ENCODE measurements at places on chromosomes 16 and 17.

DNA sequence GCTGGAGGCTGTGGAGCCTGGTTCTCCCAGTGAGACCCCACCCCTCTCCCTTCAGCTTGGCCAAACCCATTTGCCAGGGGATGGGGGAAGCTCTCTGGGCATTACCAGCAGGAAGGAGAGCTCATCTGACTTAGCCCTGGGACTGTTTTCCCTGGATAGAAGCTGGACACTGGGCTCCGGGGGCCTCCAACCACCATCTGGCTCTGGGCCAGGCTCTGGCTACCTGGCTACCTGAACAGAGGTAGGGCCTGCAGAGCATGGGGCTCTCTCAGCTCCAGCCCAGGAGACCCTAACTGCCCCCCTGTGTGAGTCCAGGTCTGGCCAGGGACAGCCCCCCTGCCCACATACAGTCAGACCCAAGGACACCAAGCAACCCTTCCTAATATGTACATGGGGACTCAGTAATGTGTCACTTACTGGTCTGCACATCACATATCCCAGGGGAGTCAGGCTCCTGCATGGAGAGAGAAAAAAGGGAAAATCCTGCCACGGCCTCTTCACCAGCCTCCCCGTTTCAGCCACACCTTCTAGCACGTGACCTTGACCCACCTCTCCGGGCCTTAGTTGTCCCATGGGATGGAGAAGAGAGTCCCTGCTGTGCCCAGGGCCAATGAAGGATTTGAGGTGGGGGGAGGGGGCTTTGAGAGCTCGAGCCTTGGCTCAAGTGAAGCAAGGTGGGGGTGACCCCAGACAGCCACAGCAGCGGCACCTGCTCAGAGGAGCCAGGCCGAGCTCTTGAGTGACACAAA lies 13.8 kb downstream of the CNGB1 start:
- no peak for DNase-seq

DNA sequence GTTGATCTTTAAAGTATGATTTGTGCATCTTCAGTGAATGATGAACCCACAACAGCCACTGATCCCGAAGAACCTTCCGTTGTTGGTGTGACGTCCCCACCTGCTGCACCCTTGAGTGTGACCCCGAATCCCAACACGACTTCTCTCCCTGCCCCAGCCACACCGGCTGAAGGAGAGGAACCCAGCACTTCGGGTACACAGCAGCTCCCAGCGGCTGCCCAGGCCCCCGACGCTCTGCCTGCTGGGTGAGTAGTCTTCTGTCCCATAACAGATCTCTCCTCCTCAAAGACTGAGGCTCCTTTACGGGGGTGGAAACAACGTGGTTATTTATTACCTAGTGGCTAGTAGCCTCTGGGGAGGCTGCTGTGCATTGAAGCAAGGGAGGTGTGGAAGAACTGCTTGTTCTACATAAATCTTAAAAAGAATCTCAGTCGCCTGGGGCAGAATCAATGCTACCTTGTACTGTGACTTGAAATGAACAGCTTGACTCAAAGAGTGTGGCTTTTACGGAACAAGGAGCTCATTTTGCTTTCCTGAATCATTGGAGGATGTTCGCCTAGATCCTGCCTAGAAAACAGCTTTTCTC lies 63.0 kb upstream of the CLEC18A start:
- no peak for DNase-seq

DNA sequence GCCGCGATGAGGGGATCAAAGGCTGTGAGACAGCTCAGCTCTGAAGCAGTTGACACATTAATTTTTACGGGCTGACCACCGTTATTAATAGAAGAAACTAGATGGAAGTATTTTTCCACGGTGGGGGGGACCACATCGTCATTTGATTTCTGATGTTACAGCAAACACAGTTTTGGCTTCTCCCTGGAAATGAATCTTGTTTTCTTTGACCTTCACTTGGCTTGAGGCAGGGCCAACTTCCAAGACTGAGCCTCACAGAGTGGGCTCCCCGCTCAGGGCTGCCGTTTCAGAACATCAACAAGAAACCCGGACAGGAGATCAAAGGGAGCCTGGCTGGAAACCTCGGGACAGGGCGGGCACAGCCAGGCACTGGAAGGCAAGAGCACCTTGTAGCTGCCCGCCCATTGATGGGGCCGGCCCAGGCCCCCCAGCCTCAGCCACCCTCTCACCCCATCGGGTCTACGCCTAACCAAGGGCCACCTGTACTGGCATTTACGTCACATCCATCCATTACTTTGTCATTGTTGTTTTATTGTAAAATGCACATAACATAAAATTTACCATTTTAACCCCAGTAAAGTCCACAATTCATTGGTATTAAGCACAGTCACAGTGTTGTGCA lies 124.6 kb downstream of the C16orf95 start:
- DNase-seq = no peak

GRCh38 chr17:15946611-15947120 lies 1.7 kb downstream of the ADORA2B start:
- DNase-seq = no peak

DNA sequence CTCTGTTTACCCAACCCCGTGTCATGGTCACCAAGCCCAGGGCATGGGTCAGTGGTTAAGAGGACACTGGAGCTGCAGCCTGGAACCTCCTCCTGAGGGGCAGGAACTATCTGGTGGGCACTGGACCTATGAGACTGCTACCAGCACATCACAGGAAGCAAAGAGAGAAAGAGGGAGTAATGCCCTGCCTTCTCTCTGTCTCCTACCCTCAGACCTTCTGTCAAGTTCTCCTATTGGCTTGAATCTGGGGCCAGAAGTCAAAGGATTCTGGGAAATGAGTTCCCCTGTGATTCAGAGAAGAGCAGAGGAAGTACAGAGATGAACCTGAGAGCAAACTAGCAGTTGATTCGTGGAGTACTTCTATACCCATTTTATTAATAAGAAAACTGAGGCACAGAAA lies 123.0 kb upstream of the GNAO1 start:
- no peak for DNase-seq

DNA sequence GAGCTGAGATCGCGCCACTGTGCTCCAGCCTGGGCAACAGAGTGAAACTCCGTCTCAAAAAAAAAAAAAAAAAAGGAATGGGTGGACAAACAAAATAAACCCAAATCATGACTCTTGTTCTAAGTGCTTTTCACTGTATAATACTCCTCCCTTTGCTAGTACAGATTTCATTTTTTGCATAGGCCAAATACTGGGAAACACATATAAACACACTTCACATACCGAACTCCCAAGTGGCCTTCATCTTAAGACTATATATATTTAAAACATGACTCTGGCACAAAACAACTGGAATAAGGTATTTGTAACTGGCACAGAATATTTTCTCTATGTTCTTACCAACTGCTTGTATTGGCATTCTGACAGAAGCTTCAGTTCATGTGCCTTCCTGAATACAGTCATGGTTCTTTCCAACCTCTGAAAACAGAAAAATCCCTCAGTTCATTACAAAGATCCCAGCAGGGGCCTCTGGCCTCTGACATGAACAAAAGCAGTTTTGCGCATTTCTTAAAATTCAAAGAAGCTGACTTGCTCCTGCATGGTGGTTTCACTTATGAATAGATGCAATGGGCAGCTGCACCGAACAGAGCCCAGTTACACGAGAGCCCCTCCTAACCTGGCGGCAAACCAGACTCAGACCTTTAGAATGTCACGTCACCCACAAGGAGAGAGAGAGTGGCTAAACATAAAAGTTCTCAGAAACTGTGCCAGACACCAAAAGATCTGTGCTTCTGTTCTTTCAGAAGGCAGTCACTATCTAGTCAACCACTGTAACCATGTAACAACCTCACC lies 19.1 kb upstream of the COPRS start:
- DNase-seq = no peak

- no peak for DNase-seq
Measured at GRCh38 chr17:40794466-40794865, 5.3 kb downstream of the KRT28 start.

- DNase-seq = no peak
Measured at GRCh38 chr16:84443166-84443802, 61.2 kb downstream of the MEAK7 start.

DNA sequence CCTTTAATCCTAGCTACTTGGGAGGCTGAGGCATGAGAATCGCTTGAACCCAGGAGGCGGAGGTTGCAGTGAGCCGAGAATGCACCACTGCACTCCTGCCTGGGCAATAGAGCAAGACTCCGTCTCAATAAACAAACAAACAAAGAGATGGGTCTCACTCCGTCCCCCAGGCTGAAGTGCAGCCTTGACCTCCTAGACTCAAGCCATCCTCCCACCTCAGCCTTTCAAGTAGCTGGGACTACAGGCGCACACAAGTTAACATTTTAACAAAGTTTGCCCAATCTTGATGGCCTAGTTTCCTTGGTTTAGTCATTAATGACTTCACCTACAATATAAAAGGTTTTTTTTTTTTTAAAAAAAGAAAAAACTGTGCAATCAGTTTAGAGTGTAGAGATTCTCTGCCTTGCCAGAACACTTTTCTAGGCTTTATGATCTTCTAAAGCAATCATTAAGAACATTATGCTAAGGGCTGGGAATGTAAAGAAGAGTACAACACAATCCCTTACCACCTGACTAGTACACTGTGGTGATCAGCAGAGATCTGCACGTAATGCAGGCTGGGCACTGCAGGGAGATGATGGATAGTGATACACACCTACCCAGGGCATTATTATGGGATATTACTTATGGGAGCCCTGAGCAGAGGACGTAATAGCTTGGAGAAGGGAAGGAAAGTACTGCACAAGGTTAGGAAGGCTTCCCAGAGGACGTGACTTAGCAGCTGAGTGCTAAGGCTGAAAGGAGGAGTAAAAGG lies 6.9 kb downstream of the GOT2 start:
- no peak for DNase-seq

- no peak for DNase-seq
Measured at GRCh38 chr16:80896776-80897175, 92.4 kb upstream of the CDYL2 start.

GRCh38 chr17:2094891-2095535 lies 40.1 kb downstream of the HIC1 start:
- DNase-seq = no peak

- DNase-seq = peak; percentile 86
Measured at GRCh38 chr17:4948931-4949320, 596 bp upstream of the PFN1 start.

GRCh38 chr17:44000141-44000860 lies 4.1 kb upstream of the NAGS start:
- no peak for DNase-seq

GRCh38 chr17:14575471-14575953 lies 274.6 kb downstream of the HS3ST3B1 start:
- no peak for DNase-seq

GRCh38 chr17:50278526-50279180 lies 4.4 kb downstream of the TMEM92 start:
- no peak for DNase-seq

DNA sequence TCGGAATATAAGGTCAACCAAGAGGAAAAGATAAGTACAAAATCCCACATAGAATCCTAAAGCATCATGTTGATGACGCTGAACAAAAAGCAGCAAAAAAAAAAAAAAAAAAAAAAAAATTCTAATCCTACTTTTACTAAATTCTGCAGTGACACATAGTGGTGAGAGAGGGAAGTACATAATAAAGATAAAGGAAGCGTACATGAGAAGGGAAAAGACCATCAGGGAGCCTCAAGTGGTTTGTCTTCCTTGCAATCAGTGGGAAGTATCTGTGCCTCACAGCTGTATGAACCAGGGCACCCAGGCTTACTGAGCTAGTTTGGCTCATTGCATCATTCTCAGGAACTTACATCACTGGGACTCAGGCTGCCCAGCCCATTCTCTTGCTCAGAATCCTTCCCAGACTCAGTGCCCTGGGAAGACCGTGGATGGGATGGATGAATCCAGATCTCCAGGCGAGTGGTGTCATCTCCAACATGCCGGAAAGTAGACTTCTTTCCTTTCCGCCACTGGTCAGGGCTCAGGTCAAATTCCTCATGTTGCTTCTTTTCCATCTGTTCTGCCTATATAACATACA lies 21.2 kb downstream of the SMG6 start:
- peak; percentile 3 for DNase-seq

DNA sequence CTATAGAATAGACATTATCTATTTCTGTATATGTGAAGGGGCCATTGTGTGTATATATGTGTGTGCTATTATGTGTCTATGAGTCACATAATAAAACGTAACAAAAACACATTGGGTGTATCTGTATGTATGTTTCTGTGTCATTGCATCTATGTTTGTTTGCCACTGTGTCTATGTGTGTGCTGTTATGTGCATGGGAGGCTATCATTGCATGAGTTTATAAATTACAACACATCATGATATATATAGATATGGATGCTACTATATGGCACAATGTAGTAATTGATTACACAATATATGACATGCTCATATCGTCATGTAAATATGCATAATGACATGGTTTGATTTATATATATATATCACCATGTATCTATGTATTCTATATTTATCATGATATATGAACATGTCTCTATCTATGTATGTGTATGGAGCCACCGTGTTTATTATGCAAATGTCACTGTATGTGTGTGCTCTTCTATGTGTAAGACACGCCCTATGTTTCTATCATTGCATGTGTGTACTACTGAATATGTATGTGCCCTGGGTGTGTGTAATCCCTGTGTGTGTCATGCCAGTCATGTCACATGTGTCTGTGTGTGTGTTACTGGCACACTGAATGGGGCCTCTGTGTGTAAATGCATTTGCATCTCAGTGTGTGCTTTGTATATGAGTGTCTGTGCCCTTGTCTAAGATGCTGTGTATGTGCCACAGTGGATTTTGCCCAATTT lies 1.4 kb upstream of the TSPOAP1 start:
- no peak for DNase-seq

GRCh38 chr16:18833707-18834505 lies 32.6 kb upstream of the ARL6IP1 start:
- no peak for DNase-seq

DNA sequence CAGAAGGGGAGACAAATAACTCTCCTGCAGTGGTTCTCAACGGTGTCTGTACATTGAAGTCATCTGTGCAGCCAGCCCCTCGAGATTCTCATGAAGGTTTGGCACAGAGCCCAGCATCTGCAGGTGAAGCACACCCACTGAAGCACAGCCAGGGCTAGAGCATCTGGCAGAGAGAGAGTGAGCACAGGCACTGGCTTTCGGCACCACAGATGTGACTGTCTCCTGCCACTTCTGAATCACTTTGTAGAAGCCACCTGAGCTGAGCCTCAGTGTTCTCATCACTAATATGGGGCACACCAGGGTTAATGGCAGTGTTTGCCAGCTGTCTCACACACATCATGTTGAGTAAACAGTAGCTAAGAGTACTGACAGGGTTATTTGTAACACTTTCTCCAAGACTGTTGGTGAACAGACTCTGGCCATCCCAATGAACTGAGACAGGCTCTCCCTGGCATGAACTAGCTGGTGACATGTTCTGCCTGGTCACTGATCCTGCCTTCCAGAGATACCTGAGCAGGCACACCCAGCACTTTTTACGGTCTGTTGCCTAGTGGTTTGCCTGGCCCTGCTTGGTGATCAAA lies 10.9 kb downstream of the HSPB9 start:
- peak; percentile 89 for DNase-seq

DNA sequence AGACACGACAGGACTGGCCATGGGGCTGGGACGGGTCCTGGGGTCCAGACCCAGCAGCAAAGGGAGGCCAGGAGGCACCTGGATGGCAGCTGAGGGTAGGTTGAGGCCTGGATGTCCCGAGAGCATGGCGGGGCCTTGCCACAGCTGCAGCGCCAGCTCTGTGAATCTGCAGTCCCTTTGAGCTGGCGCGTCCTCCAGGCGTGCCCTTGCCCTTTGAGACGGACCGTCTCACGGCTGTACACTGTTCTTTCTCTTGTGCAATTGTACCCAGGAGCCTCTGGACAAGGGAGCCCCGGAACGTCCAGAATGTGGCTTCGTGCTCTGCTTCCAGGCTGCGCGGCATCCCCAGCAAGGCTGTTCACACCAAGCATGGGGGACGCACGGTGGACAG lies 69.5 kb upstream of the CIBAR2 start:
- no peak for DNase-seq
